ENCODE measurements at places on chromosomes 11 and 22.

GRCh38 chr11:19573666-19574065, 139.0 kb upstream of the NAV2 start:
- no peak for DNase-seq

GRCh38 chr22:27050771-27051170, 393.4 kb downstream of the MIAT start:
- DNase-seq, result no peak

GRCh38 chr22:22245256-22245909, 797 bp downstream of the VPREB1 start:
- DNase-seq, result no peak

GRCh38 chr22:19042285-19043120, 79.7 kb downstream of the DGCR2 start:
- DNase-seq, result no peak

GRCh38 chr11:16469968-16470367, 113.6 kb upstream of the SOX6 start:
- no peak for DNase-seq

- DNase-seq, result no peak
These were observed 199.9 kb downstream of the IGLL1 start for GRCh38 chr22:23380230-23380573.

Measured in stimulated activated CD4-positive, alpha-beta T cell treated with anti-CD3 and anti-CD28 coated beads, TNF-alpha, amount 100 ng/mL, for 48 hours (primary cell).